ENCODE measurements at places on chromosomes 5 and 9.
A peak's percentile ranks its signal among the peaks of the same experiment; 100 is the strongest.

DNA sequence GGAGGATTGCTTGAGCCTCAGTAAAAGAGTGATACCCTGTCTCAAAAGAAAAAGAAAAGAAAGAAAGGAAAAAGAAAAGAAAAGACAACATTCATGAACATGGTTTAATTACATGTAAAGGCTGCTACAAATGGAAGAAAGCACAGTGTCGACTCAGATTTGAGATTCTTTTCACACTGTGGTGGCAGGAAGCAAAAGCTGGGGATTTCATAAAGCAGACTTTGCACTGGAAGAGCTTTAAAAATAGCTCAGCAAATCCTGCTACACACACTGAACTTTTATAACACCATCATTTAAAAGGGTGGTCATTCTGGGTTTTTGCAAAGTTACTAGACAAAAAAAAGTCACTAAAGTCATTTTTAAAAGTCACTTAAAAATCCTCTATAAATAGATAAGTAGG, 140.8 kb downstream of the CEMIP2 start:
- no peak for DNase-seq

DNA sequence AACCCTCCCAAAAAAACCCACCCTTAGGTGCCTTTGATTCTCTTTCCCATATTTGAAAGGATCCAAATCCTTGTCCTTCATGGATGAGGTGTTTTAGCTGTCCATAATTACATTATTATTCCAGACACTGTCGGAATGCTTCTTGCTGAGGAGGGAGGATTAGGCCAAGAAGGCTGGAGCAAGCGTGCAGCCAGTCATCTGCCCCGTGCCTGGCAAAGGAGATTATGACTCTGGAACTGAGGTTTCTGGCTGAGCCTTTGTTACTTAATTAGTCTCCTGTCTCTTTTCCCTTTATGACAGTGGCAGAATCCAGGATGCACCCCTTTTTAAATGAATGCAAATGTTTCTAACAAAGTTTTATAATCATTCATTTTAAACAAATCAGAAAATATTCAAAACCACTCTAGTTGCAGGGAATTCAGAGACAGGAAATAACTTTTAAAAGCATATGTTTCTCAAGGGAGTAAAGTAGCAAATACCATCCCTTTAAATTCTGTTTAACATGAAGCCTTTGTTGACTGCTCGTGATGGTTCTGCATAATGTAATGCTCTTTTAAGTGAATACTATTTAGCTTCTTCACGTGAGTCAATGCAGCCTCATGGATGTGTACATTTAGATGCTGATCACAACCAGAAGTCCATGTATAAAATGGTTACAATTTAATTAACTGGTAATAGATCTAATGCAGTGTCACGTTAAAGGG, 69.8 kb downstream of the GALNT10 start:
- peak; percentile 75 for DNase-seq

GRCh38 chr5:41869151-41869723, 988 bp downstream of the OXCT1 start:
- DNase-seq: peak; percentile 68

GRCh38 chr5:166651234-166651633, 1640.2 kb upstream of the WWC1 start:
- no peak for DNase-seq

GRCh38 chr9:36316611-36317317, 58.5 kb upstream of the GNE start:
- no peak for DNase-seq

- DNase-seq: peak; percentile 59
Observed at GRCh38 chr5:33010846-33011245, 299.7 kb downstream of the NPR3 start.

- no peak for DNase-seq
Observed at GRCh38 chr5:16025681-16026080, 153.9 kb downstream of the MARCHF11 start.

GRCh38 chr9:128416014-128416413, 4.6 kb upstream of the CERCAM start:
- no peak for DNase-seq

GRCh38 chr5:80409367-80409966, 1.6 kb downstream of the ZFYVE16 start:
- DNase-seq: peak; percentile 28

DNA sequence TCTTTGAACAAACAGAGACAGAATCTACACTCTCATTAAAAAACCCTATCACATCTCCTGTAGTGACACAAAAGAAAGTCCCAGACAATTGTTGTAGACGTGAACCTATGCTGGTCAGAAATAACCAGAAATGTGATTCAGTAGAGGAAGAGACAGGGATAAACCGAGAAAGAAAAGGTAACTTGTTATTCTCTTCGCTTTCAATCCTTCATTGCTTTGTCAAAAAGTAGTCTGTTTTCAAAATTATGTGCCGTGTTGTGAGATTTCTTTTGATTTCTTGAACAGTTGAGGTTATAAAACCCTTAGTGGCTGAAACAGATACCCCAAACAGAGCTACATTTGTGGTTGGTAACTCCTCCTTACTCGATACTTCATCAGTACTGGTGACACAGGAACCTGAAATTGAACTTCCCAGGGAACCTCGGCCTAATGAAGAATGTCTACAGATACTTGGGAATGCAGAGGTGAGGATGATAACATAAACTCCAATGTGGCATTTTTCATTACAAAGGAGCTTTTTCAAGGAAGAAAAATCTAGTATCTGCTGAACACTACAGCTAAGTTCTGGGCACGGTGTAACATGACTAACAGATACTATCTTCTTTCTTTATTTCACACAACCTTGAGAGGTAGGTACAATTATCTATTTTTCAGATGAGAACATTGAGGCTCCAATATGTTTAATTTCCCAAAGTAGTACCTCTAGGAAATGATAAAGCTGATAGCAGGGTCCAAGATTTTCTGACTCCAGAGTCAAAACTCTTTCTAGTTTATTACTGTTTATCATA, 14.3 kb downstream of the HMGCR start:
- DNase-seq: no peak

DNA sequence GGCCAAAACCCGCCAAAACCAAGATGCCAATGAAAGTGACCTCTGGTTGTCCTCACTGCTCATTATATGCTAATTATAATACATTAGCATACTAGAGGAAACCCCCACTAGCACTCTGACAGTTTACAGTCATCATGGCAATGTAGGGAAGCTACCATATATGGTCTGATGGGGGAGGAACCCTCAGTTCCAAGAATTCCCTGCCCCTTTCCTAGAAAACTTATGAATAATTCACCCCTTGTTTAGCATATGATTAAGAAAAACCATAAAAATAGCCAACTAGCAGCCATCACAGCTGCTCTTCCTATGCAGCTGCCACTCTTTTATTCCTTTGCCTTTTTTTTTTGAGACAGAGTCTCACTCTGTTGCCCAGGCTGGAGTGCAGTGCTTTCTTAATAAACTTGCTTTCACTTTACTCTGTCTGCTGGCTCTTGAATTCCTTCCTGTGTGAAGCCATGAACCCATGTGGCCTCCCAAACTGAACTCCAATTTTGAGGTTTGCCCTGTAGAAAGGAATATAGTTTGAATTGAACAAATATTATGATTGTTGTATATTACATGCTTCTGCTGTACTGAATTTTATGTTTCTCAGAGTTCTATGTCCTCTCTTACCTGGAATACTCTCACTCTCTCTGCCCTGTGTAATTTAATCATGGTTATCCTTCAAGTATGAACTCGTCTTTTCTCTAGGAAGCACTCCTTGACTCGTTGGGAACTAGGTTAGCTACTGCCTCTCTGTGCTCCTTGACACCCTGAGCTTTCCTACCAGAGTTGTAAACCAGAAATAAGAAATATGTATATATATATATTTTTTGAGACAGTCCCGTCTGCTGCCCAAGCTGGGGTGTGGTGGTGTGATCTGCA, 59.8 kb downstream of the KIAA1958 start:
- peak; percentile 61 for DNase-seq

- DNase-seq: no peak
Observed at GRCh38 chr5:27491047-27491446, 452.7 kb upstream of the CDH9 start.

DNA sequence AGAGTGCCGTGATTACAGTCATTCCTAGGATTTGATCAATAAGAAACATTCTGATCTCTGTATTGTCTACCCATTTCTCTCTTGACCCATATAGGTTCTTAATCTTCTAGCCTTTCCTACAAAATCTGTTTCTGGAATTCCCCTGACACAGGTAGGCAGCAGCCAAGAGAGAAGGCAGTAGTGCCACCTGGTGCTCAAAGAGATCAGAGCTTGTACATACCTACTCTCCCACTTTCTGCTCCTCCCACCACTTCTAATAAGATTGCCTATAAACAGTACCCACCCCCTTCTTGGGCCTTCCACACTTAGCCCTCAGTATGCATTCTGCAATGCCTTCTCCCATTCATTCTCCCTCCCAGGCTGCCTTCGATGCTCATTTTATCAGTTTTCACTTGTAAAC, 117.4 kb upstream of the RORB start:
- DNase-seq: no peak

Measured in GM23248 (cell line).